ENCODE measurements at places on chromosomes 12 and 14. TPM values are rescaled to one million over a fixed set of nuclear protein-coding genes. Genes with fewer than 3 reads are reported as not detected.

GRCh38 chr14:53501361-53502211 is 348.5 kb upstream of the DDHD1 start:
- DNase-seq, result no peak

- no peak for DNase-seq
These were observed 16.0 kb downstream of the PDE1B start for GRCh38 chr12:54565310-54565985.

DNA sequence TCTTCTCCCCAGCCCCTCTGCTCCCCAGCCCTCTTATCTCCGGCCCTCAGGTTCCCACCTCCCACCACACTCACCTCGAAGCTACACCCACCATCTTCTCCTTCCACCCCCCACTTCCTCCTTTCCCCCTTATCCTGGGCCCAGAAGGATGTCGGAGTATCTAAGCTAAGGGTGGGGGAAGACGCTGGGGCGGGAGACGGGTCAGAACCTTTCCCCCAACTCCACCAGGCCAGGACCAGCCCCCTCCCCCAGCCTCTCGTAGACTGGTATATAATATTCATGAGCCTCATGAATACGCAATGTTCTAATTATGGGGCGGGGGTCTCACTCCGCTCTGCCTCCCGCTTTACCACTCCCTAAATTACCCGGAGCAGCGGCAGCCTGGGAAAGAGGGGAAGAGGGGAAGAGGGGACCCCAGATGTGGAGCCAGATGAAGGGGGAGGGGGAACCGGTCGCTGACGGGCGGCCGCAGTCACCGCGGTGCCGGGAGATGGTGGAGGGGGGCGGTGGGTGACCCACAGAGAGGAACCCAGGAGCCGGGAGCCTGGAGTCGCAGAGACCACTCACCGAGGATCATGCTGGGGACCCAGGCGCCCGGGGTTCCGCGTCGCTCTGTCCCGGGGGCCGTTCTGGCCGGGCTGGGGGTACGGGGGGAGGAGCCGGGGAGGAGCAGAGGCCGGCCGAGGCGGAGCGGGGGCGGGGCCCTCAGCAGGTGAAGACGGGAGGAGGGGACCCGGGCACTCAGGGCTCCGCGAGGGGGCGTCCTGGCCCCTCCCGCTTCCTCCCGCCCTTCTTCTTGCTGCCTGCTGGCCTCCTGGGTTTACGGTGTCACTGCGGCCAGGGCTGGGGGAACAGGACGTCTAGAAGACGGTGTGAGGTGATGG is 6.4 kb upstream of the ZNF385A start:
- peak; percentile 54 for DNase-seq

- DNase-seq, result no peak
These were observed 42.0 kb upstream of the TSPAN9 start for GRCh38 chr12:3035171-3035570.

DNA sequence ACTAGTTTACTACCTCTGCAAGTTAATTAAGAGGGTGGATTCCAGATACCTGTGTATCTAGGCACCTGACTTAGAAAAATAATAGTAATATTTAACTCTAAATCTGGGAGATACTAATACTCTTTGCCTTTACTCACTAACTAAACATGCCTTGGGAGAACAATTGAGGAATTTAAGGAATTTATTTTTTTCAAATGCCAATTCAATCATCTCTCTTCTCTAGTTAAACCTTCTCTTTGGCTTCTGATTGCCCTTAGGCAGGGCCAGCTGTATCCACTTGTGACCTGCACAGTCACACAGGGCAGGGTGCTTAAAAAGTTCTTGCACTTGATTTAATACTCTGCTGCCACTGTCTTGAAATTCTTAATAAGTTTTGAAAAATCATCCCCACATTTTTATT is 142.4 kb downstream of the PLCZ1 start:
- no peak for DNase-seq

- DNase-seq, result no peak
These were observed 104.3 kb upstream of the TMCC3 start for GRCh38 chr12:94754653-94755052.

DNA sequence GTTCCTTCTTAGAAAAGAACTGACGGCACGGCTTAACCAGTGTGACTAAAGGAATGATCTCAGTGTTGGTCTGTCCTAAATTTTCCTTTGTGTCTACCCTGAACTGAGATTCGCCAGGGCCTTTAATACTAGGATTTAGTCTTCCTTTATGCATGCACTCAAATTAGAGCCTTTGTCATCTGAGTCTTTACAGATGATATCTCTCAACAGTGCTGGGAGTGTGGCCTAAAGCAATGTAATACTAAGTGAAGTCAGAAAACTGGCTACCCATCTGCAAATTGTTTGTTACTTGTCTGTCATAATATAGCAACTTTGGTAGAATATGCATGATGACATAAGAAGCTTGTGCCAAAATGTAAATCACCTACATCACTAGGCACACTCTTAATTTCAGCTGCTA is 95.4 kb downstream of the PTPRO start:
- DNase-seq, result no peak

DNA sequence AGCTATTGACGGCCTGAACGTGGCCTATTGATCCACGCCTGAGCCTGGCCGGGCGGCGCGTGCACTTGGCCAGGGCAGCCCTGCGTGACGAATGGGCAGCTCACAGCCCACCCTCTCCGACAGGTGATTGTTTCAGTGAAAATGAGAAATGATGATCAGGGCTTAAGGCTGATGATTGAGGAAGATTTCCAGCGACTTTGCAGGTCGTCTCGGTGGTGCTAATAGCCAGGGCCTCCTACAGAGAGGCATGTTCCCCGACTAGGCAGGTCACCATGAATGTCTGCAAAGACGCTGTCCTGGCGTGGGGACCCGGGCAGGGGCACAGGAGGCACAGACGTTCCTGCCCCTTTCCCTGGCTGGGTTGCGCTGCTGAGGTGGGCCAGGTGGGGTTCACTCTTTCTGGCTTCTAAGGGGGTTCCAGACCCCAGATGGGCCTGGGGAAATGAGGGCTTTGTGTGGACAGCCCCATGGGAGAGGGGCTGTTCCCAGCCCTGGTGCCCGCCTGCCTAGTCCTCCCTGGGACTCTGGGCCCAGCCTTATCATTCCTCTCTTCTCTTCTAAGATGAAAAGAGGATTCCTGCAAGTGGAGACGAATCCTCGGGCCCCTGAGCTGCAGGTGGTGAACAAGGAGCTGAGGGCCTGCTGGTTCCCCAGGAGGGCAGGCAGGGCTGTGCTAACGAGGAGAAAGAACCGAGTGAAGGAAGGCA is 157.4 kb downstream of the KIF26A start:
- DNase-seq, result no peak

- no peak for DNase-seq
These were observed 24.5 kb downstream of the SLC16A7 start for GRCh38 chr12:59620326-59620725.

Gene LRRK2
- polyA plus RNA-seq, result 3.4 TPM

Gene SLC25A47
- polyA plus RNA-seq, result 0.78 TPM

Gene NUMB
- polyA plus RNA-seq, result 60.3 TPM

Gene P3H3
- polyA plus RNA-seq, result 19.2 TPM

Gene SPTB
- polyA plus RNA-seq, result 3.3 TPM

Gene EIF2S3B
- 4.1 TPM for polyA plus RNA-seq

Gene PLXNC1
- 36.5 TPM for polyA plus RNA-seq

Gene ESR2
- polyA plus RNA-seq, result 17.2 TPM
